ENCODE measurements at places on chromosomes 1 and 21.

DNA sequence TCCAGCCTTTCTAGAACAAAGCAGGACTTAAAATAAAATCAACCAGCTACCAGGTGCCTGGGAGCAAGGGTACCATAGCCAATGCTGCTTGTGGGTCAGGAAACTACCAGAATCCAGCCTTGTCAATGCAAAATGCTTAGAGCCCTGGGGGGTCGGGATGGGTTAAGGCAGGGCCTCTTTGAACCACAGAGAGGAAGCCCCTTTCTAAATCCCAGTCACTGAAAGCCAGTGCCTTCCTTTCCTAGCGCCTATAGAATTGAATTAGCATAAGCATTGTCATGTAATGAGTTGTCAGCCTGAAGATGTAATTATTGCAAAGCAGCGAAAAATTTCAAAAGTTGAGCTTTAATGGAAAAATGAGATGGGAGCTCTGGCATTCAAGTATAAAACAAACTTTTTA, 176.6 kb upstream of the DAB1 start:
- DNase-seq, result no peak

DNA sequence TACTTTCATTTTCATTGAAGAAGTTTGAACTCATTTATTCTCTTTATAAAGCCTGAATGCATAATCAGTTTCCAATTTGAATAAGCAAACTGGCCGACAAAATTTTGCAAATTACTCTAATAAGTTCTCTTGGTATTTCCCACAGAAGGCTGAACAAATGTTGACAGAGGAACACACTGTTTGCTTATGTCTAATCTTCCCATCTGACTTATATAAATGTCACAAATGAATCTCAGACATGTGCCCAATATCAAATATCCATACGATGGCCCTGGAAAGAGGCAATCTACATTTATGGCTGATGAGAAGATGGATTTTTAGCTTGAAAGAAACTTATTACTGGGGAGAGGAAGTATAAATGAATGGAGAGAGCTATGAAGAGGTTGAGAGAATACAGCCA, 380.6 kb upstream of the ZRANB2 start:
- DNase-seq, result no peak

GRCh38 chr1:204342310-204342709, 17.4 kb downstream of the PLEKHA6 start:
- DNase-seq, result no peak

DNA sequence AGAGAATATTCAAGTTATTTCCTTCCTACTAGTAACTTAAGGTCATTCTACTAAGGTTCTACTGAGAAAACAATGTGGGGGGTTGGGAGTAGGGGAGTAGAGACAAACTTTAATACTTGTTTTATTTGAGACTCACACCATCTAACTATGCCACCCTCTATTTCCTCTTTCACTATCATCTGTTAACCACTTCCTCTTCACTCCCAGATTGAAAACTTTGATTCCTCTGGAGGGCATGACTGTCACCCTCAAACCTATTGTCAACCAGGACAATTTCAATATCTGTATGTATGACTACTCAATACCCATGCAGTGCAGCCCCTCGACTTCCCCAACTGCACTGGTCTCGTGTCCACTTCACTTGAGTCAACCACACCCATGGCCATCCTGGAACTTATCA, 165.6 kb upstream of the POGK start:
- DNase-seq, result no peak

DNA sequence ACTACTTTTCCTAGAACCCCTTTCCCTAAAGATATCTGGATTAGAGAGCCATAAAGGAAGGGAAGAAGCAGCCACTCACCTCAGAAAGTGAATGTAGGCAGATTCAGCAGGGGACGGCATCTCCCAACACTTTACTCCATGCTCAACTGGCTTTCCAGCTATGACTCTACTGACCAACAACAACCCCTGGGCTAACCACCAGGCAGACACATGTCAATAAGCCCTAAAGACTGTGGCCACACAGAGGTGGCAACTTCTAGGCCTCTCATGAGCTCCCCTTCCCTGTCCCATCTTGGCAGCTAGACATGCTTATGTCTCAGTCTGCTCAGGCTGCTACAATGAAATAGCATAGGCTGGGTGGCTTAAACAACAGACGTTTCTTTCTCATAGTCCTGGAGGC, 214.0 kb upstream of the ZP4 start:
- no peak for DNase-seq

- DNase-seq, result no peak
These were observed 855.8 kb upstream of the PRMT6 start for GRCh38 chr1:106200711-106201110.

DNA sequence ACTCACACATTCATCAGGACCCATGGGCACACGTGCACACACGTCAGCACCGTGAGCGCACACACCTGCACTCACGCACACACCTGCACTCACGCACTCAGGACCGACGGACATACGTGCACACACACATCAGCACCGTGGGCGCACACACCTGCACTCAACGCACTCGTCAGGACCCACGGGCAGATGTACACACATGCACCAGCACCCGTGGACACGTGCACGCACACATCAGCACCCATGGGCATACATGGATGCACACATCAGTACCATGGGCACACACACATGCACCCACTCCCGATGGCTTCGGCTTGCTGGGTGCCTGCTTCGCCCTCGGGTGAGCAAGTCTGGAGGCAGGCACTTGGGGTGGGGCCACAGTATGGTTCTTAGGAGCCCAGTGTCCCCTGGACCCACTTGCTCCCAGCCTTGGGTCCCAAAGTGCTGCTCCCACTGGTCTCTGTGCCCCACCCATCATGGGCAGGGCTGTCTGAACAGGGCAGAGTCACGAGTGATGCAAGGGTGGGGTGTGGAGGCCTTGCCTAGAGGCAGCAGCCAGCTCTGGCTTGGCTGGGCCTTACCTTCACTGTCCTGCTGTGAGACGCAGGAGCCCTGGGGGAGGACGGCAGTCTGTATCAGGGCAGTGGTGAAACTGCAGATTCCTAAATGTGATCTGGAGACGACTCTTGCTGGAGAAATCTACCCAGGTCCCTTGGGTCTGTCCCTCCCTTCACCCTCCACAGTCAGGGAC, 49.8 kb downstream of the SKI start:
- DNase-seq, result no peak

DNA sequence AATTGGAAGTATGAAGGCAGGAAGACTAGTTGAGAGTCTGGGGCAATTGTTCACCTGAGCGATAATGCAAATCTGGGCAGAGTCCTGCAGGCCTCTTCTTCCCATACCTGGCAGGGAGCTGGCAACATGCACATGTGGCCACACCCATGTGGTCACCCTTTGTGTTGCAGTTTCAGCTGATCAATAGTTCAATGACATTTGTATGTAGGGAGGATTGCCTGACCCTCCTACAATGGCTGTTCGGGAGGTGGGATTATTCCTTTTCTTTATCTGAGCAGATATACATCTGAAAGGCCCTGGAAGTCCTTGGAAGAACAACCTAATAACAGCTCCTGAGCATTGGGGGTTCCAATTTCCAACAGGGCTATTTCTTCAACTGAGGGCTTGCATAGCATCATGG, 15.2 kb upstream of the TRIM45 start:
- DNase-seq, result no peak

- no peak for DNase-seq
These were observed 58.4 kb downstream of the S1PR1 start for GRCh38 chr1:101295209-101295608.

- no peak for DNase-seq
These were observed 133.1 kb upstream of the C1orf174 start for GRCh38 chr1:4033129-4033676.

- peak; percentile 47 for DNase-seq
These were observed 22.9 kb upstream of the LDLRAP1 start for GRCh38 chr1:25520446-25521061.

DNA sequence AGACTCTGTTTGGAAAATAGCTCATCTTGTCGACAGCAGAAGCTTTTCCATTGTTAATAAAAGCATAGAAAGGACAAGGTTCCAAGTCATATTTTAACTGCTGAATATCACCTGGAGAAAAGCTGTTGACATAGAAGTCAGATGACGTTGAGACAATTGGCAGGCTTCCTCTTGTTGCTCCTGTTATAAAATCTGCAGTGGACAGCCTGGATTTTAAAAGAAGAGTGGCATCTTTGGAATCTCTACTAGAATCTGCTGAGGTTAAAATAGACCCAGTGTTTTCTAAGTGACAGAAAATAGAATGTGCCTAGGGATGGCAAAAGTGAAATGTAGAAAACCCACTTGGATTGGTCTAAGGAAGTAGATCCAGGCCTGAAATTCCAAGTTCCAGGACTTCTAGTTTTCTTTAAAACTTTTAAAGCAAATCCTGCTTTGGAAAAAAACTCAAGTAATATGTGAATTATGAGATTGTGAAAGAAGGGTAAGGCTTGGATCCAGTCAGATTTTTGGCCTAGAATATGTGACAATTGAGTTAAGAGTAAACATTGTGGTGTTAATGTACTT, 53.6 kb upstream of the NEXN start:
- DNase-seq, result no peak

DNA sequence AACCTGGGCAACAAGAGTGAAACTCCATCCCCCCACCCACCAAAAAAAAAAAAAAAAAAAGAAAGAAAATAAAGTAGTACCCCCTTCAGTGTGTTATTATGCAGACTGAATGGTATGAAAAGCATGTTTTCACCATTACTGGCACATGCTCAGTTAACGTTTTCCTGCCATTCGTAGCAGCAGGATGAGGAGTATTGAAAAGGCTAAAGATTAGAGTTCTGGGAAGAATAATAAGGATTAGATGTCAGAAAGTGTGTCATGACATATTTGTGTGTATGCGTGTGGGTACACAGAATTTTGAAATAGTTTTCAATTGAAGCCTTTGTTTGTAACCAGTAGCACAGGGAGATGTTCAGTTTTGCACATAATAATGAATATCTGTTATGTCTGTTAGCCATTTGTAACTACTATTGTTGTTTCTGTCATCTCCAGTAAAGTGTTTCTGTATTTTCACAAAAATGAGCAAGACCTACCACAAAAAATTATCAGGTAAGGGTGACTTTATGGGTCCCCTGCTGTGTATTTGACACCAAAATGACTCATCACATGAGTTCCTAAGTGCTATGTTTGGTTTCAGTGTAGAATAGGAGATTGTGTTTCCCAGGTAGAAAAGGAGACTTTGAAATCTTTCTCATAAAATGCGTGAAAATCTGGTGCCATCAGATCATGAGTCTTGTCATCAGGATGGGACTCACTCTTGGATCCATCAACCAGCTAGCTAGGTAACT, 358.9 kb downstream of the DISC1 start:
- no peak for DNase-seq

DNA sequence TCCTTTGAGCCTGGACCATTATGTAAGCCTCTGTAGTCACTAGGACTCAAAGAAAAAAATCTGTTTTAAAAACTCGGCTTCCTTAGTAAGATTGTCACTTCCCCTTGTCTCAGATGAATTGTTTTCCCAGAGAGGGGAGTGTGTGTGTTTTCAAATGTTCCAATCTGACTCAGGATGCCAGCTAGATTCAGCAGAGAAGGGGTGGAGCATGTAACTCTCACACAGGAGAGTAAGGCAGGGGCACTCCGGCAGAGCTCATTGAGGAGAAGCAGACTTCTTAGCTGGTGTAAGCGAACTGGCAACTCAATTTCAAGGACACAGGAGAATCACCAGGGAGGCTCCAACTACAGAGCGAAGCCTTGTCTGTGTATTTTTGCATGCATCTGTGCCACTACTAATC, 623.2 kb downstream of the LMO4 start:
- no peak for DNase-seq

- DNase-seq, result no peak
These were observed 26.5 kb downstream of the TMEM63A start for GRCh38 chr1:225855503-225856300.

DNA sequence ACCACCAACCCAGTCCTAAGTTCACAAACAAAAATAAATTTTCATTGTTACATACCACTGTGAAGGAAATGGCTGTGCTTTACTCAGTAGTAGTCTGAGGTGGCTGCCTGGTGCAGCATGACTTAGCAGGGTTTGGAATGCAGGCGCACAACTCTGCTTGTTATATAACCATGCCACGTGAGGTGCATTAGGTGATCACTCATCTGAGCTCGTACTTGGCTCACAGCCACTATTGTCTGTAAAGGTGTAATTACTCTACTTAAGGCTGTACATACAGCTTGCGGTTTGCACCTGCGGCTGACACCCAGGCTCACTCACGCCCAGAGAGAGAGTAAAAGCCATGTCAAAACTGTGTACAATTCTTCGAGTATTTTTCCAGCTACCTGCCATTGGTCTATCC, 599.4 kb downstream of the LTN1 start:
- DNase-seq, result no peak

DNA sequence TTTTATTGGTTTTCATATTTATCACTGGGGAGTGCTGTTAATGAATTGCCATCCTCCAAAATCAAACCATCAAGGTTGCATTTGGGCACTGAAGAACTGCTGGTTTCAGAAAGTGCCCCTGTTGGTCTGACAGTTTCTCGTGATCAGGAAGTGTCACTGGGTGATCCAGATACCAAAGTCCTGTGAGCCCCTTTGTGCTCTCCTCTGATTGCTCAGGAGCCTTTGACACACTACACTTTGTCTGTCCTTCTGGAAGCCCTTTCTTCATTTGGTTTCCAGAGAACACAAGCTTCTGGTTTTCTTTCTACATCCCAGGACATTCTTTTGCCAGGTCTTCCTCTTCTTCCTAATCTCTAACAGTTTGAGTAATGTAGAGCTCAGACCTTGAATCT, 165.8 kb upstream of the PROX1 start:
- DNase-seq, result no peak

GRCh38 chr21:25506887-25507286, 100.4 kb downstream of the MRPL39 start:
- DNase-seq, result no peak
